ENCODE measurements at places on chromosomes 5 and 9.

GRCh38 chr9:20591223-20591622 is 31.1 kb downstream of the MLLT3 start:
- no peak for DNase-seq

- DNase-seq = peak; percentile 67
These were observed 18.3 kb upstream of the IL33 start for GRCh38 chr9:6197330-6197729.

GRCh38 chr5:20145240-20145639 is 157.2 kb upstream of the CDH18 start:
- no peak for DNase-seq

GRCh38 chr9:98807070-98807813 is at the start of gene GALNT12:
Gene GALNT12 (plus strand): TSS chr9:98807670. CDS start chr9:98807699, 29 bp downstream.
- no peak for DNase-seq

- no peak for DNase-seq
These were observed 57.4 kb downstream of the IRF1 start for GRCh38 chr5:132433141-132433540.

GRCh38 chr5:89871906-89872305 is 537.6 kb downstream of the CETN3 start:
- DNase-seq = no peak

DNA sequence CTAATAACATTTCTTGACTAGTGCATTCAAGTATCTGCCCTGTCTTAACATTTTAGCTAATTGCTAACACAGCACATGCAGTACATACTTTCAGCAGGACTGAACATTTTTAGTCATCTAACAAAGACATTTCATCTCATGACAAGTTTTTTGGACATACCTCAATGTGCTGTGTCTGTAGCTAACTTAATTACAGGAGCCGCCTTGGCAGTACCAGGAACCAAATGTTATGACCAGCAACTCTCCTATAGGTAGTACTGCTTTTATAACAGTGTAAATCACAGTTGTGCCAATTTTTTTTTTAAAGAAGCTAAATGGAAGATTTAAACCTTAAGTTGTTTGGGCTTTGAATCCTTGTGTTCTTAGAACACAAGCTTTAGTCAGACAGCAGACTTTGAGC is 99.4 kb upstream of the SAP30L start:
- DNase-seq = no peak

GRCh38 chr9:69023650-69024049 is 9.7 kb upstream of the PRKACG start:
- no peak for DNase-seq

- DNase-seq = peak; percentile 10
These were observed 65.5 kb downstream of the INSYN2B start for GRCh38 chr5:169914766-169915165.

DNA sequence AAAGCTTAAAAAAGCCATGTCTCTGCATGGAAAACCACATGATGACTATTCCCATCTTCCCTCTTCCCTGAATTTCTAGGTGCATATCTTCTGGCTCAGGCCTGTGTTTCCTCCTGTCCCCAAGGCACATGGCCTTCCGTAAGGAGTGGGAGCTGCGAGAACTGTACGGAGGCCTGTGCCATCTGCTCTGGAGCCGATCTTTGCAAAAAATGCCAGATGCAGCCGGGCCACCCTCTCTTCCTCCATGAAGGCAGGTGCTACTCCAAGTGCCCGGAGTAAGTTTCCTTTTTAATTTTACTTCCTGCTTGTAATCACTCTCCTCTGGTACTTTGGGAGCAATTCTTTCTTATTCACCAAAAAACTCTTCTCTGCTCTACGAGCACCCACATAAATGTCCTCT is 83.6 kb downstream of the RFK start:
- DNase-seq = no peak

GRCh38 chr5:485946-486491 is 38.2 kb downstream of the SLC9A3 start:
- DNase-seq = no peak

DNA sequence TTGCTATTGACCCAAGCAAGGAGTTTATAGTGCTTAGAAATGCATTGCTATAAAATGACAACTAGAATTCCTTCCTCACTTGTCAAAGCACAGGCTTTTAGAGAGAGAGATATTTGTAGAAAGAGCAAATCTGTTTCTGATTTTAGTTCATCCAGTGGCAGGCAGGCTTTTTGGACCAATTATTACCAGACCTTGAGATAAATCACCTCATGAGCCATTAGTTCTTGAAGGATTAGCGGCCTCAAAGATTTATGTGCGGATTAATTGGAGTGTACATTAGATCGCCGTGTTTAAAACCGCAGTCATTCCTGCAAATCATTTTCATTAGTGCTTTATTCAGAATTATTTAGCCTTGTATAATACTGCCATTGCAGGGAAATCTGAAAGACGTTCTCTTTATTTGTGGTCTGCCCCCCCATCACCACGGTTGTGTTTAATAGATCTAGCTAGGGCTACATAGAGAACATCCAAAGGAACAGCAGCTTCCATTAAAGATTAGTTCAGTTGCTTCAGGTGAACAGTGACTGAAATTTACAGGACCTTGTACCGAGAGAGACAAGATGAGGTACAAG is 28.8 kb upstream of the TJP2 start:
- DNase-seq = peak; percentile 0

DNA sequence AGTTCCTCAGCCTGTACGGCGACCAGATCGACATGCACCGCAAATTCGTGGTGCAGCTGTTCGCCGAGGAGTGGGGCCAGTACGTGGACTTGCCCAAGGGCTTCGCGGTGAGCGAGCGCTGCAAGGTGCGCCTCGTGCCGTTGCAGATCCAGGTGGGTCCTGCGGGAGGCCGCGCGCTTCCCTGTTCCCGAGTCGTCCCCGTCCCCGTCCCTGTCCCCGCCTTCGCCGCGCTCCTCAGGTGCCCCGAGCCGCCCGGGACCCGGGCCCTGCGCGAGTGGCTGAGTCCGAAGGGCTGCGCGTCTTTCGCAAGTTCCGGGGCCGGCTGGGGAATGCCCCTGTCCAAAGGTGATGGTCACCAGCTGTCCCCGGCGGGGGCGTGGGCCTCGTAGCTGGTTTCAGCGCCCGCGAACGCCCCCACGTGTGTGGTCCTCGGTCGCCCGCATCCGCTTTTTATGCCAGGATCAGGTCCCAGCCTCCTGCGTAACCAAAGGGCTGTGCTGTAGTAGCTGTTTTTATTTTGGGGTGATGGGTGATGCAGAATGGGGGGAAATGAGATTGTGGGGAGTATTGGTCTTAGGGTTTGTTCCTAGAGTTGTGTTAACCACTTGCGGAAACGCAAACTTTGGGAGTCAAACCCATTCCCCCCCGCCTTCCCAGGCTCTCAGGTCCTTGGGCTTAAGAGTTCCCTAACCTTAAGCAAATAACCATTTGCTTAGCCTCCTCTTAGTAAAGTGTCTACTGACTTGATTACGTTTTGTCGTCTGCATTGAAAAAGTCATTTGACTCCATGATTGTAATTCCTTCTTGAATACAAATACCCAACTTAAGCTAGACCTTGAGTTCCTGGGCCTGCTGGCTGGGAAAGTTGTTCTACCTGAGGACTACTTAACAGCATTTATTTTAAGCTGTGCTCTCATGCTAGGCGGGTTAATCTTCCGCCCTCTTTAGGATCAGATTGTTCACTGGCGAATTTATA is 663 bp downstream of the ISOC1 start:
- DNase-seq = peak; percentile 24

DNA sequence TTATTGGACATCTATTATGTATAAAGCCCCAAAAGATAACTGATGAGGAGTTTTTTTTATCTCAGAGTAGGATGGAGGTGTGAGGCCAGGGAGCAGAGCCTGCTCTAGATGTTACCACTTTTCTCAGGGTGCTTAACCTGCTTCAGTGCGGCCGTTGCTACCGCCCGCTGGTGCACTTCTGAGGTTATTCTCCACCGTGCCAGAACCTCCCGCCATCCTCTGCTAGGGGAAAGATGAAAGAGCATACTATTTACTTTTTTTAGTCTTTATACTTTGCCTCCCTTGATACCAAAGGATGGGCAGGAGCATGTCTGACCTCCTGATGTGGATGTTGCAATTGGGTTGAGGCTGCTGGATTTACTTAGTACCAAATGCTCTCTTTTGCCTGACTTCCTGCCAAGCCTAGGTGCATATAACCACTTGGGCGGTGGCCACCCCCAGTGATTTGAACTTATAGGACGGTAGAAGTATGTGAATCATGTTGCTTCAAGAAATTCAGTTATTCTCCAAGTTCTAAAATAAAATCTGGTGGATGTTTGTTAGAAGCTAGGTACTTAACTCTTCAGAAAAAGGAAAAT is 71.1 kb upstream of the HSPB3 start:
- DNase-seq = no peak

GRCh38 chr5:2489306-2489705 is 262.2 kb downstream of the IRX2 start:
- no peak for DNase-seq

DNA sequence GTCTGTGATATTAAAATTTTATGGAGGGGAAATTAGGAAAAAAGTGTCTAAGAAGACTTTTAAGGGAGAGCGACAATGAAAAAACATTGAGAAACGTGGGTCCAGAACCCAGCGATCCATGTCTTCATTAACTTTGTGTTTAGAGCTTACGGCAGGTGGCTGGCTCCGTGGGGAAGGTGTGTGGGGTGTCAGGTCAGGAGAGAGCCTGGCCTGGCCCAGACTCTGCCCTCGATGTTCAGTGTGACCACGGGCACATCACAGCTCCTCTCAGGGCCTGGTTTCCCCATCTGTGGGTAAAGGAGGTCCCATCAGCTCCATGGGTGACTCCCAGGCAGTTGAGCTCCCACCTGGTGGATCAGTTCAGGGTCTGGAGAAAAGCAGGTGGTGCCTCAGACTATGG is 22.1 kb downstream of the DAB2IP start:
- DNase-seq = no peak

GRCh38 chr9:113302792-113303418 is at the start of gene RNF183:
Gene RNF183 (minus strand): TSS chr9:113303376. CDS start chr9:113298184, 5,192 bp downstream.
- no peak for DNase-seq

GRCh38 chr9:134590240-134591081 is 51.1 kb upstream of the COL5A1 start:
- DNase-seq = no peak

- peak; percentile 52 for DNase-seq
These were observed 66.2 kb downstream of the PDE6A start for GRCh38 chr5:149878371-149878770.

DNA sequence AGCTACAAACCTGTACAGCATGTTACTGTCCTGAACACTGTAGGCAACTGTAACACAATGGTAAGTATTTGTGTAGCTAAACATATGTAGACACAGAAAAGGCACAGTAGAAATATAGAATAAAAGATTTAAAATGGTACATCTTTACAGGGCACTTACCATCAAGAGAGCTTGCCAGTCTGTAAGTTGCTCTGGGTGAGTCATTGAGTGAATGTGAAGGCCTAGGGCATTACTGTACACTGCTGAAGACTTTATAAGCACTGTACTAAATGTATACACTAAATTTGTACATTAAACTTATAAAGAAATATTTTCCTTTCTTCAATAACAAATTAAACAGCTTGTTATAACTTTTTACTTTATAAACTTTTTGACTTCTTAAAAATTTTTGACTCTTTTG is 20.5 kb downstream of the ADRB2 start:
- no peak for DNase-seq

DNA sequence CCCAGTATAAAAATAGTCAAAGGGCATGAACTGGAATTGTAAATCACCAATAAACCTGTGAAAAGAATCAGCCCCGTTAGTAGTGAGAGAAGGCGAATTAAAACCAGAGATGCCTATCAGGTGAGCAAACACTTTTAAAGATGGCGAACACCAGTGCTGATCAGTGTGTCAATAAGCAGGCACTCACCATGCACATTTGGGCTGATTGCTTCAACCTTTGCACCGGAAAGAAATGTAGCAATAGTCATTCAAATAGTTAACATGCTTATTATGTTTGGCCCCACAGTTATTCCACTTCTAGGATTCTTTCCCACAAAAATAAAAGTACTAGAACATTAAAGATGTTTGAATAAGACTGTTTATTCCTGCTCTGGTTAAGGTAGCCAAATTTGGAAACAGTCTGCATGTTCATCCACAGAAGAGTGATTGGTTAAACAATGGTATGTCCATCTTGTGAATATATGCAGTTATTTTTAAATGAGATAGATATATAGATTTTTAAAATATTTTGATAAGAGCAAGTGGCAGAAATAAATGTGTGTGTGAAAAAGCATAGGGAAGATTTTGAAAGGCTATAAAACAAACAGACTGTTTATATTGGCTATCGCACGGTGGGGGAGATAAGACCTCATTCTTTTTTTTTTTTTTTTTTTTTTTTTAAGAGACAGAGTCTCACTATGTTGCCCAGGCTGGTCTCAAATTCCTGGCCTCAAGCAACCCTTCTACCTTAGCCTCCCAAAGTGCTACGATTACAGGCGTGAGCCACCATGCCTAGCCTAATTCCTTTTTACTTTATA is 112.2 kb downstream of the PIP5K1B start:
- DNase-seq = no peak

- no peak for DNase-seq
These were observed 15.7 kb upstream of the KCNN2 start for GRCh38 chr5:114346181-114346580.

DNA sequence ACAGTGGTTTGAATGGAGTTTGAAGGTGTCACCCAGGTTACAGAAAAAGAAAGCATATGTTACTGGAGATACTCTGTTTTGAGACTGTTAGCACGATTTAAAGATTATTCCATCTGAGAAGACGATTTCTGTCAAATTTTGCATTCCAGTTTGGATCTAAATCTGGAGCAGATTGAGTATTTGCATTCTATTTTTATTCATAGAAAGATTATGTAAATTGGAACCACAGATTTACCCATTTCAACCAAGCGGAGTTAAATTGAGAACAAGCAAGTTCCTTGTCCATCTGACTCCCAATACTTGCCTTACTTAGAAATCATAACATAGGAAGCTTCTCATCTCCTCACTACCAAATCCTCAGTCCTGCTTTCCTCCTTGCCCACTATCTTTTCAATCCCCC is 255.7 kb downstream of the CHSY3 start:
- no peak for DNase-seq

DNA sequence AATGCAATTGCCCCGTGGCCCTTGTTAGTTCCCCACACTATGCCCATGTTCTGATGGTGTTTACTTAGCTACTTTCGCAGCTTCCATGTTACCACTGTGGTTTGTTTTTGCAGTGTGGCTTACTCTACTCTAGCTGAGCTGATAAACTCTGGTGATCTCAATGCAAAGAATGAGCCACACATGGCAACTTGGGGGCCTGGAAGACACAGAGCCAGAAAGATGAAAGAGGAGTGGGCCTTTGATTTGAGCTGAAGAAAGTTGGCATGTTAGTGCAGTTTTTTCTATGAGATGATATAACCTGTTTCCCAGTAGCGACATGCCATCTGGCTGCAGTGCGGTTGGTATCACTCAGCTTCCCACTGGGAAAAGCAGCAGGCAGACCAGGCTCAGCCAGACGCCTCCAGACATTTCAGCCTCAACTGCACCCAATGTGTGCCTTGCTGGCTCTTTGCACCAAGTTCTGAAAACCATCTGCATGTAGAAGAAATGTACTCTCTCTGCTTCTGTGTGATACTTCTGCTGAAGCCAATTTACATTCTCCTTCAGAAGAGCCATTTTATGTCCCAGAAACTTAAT is 329.4 kb downstream of the ARHGEF28 start:
- DNase-seq = no peak

Measured in endothelial cell of umbilical vein (primary cell).